A673 (cell line): ENCODE measurements at places on chromosomes 13 and 19. TPM values are rescaled to one million over a fixed set of nuclear protein-coding genes. Genes with fewer than 3 reads are reported as not detected.

Gene NRTN
- total RNA-seq, result 1.6 and 3.9 TPM in 2 replicates

Gene KASH5
- total RNA-seq, result 0.37 TPM in 1 of 2 replicates, not detected in the other

Gene C5AR2
- total RNA-seq, result 0.04 TPM in 1 of 2 replicates, not detected in the other

Gene CRLF1
- total RNA-seq, result 192 and 305 TPM in 2 replicates

Gene TMC4
- 0.58 and 0.96 TPM in 2 replicates for total RNA-seq

Gene KLF1
- total RNA-seq, result 0.30 and 0.57 TPM in 2 replicates

- no peak overlapping the region for H3K27ac ChIP-seq
- no peaks in the 10 kb centered on the region for H3K27me3 ChIP-seq
- H3K36me3 ChIP-seq, result no peaks in the 10 kb centered on the region
- H3K4me3 ChIP-seq, result no peak overlapping the region
- DNase-seq, result no peak
- no peaks in the 10 kb centered on the region for H3K4me1 ChIP-seq
Measured at GRCh38 chr13:48778610-48779009, 124.9 kb downstream of the CYSLTR2 start.

DNA sequence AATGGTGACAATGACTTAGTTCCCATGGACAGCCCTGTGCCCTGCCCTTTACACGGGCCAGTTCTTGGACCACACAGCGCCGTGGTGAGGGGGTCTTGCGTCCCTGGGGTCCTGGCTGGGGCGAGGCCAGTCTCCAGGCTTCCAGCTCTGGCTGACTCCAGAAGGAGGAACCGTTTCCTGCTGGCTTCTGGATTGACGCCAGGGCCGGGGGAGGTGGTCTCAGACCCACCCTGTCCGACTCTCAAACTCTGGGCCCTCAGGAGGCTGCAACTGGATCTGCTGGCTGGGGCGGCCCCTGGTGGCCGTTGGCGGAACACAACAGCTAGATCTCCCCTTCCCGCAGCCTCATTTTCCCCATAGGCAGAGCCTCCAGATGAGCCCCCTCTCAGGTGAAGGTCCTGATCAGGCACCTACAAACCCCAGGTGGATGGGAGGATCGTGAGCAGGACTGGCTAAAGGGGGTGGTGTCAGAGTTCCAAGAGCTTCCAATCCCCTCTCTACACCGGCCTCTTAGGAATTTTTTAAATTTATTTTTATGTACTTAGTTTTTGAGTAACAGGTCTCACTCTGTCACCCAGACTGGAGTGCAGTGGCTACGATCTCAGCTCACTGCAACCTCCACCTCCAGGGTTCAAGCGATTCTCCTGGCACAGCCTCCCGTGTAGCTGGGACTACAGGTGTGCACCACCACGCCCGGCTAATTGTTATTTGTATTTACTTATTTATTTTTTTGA lies 8.0 kb downstream of the CCDC194 start:
- no peak overlapping the region for H3K27ac ChIP-seq
- peaks cover 5% of the 10 kb centered on the region for H3K4me1 ChIP-seq
- no peak overlapping the region for H3K4me3 ChIP-seq
- no peaks in the 10 kb centered on the region for H3K36me3 ChIP-seq
- DNase-seq, result peak; percentile 82
- H3K27me3 ChIP-seq, result no peaks in the 10 kb centered on the region

DNA sequence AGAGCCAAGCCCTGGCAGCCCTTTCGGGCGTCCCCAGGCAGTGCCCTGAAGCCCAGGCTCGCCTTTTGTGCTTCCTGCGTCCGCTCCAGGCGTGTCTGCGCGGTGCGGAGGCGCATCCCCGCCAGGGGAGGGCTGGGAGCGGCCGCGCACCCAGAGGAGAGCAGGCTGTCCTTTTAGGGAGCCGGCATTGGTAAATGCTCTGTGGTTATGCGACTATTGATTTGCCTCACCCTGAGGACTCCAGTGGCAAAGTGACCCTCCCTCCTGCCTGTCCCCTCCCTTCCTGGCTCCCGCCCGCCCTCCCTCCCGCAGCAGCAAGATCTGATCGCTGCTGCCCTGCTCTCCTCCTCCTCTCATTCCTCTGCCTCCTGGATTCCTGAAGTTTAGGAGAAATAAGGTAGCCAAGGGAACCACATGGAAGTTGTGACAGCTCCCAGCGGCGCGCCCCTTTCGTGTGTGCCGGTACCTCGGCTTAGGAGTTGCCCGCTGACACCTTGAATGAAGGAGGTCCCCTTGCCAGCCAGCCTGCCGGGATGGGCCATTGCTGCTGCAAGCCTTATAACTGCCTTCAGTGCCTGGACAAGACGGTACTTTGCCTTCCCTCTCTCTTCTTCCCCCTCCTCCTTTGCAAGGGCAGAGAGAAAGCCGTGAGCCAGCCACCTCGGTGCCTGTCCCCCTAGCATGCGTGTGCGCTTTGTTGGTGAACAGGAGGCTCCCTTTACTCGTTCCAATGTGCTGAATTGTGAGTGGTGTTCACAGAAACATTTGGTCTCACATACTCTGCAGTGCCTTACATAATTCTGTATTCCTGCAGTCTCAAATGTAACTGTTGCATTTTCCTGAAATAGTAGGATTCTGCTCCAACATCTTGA lies 166.9 kb downstream of the SLC7A1 start:
- H3K4me1 ChIP-seq, result peaks cover 6% of the 10 kb centered on the region
- no peaks in the 10 kb centered on the region for H3K36me3 ChIP-seq
- no peak for DNase-seq
- peak overlapping the region; percentile 29 for H3K4me3 ChIP-seq

- DNase-seq, result no peak
- H3K4me1 ChIP-seq, result peaks cover 10% of the 10 kb centered on the region
- no peaks in the 10 kb centered on the region for H3K27me3 ChIP-seq
- H3K27ac ChIP-seq, result no peak overlapping the region
- H3K36me3 ChIP-seq, result no peaks in the 10 kb centered on the region
Measured at GRCh38 chr19:6064336-6065073, 45.8 kb downstream of the RFX2 start.

- peaks cover 4% of the 10 kb centered on the region for H3K4me1 ChIP-seq
- no peak overlapping the region for H3K4me3 ChIP-seq
- no peak for DNase-seq
- H3K36me3 ChIP-seq, result no peaks in the 10 kb centered on the region
Measured at GRCh38 chr13:114212158-114212495, 22.6 kb upstream of the CDC16 start.

GRCh38 chr19:48108997-48109782 lies 1.4 kb downstream of the PLA2G4C start:
- no peaks in the 10 kb centered on the region for H3K36me3 ChIP-seq
- peaks cover 3% of the 10 kb centered on the region for H3K4me1 ChIP-seq
- H3K4me3 ChIP-seq, result no peak overlapping the region
- no peaks in the 10 kb centered on the region for H3K27me3 ChIP-seq
- no peak for DNase-seq

DNA sequence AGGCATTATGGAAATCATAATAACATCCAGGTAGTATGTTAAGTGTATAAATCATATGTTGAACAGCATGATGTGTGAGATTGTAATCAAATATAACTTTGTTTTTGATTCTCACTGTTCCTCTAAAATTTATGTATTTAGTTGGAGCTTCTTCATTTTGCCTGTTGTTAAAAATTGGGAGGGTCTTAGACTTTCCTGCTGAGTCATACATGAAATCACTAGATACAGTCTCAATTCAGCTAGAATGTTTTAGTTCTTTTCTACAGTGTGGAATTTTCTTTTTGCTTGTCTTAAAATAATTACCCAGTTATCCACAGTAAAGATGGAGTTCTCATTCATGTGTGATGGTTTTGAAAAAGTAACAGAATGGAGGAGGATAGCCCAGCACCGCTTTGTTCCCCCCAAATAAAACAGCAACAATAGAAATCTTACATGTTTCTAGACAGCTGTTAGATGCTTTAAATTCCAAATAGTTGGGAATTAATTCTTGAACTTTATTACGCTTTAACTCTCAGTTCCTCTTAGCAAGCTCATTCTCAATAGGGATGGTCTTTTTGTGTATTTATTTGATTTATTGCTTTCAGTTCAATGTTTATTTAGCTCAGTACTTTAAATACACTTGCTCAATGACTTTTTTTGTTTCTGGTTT lies 109.5 kb downstream of the PDS5B start:
- H3K27ac ChIP-seq, result peak overlapping the region; percentile 5
- peak; percentile 2 for DNase-seq
- no peak overlapping the region for H3K4me3 ChIP-seq
- peaks cover 10% of the 10 kb centered on the region for H3K4me1 ChIP-seq

GRCh38 chr13:25503856-25504255 lies 132.1 kb downstream of the ATP8A2 start:
- peaks cover 2% of the 10 kb centered on the region for H3K27me3 ChIP-seq
- H3K4me3 ChIP-seq, result no peak overlapping the region
- no peak overlapping the region for H3K27ac ChIP-seq
- no peaks in the 10 kb centered on the region for H3K4me1 ChIP-seq
- H3K36me3 ChIP-seq, result no peaks in the 10 kb centered on the region
- DNase-seq, result no peak

DNA sequence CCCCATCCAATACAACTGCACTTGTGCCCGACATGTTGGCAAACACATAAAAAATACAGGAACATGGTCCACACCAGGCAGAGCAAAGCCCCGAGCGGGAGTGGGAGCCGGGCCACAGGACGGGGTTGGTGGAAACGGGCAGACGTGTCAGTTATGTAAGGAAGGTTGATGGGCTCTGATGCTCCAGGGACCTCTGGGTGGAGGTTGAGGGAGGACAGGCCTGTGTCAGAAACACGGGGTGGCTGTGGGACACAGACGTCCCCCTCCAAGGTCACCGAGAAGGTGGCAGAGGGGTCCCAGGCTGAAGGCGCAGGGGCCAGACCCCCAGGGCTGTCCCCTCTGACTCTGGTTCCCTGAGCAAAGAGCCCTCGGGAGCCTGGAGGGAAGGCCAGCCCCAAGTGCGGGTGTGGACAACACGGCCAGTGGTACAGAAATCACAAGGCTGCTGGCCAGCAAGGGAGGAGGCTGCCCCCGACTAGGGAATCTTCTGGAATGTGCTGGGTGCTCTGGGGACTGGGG lies 31.4 kb upstream of the C13orf46 start:
- H3K36me3 ChIP-seq, result no peaks in the 10 kb centered on the region
- H3K4me1 ChIP-seq, result no peaks in the 10 kb centered on the region
- H3K4me3 ChIP-seq, result no peak overlapping the region
- H3K27ac ChIP-seq, result no peak overlapping the region
- no peaks in the 10 kb centered on the region for H3K27me3 ChIP-seq
